ENCODE measurements at places on chromosomes 13 and 19.

DNA sequence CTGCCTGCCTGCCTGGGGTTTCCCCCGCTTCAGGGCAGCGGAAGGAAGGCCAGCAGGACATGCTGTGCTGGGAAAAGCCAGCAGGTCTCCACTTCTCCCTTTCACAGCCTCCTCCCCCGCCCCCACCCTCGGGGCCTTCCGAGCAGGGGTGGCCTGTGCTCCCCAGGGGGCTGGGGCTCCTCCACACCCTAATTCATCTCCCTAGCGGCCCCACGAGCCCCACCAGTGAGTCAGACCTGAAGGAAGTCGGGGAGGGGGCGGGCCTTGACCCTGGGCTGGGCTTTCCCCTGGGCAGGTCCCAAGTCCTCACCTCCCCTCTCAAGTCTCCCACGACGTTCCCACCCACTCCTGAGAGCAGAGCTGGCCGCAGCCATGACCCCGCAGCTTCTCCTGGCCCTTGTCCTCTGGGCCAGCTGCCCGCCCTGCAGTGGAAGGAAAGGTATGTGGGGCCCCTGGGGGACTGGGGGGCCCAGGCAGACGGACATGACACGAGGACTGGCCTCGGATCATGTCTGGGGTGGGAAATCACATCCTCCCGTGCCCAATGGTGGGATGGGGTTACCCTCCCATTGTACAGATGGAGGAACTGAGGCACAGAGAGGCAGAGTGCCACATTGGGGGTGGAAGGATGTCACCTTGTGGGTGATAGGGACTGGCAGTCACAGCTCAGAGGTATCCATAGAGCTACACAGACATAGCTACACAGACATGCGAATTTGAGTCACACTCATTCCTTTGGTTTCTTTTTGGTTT is at the start of gene EBI3:
EBI3 (plus strand) TSS at position 345 of the 753 bp plus-strand sequence; CDS start at position 373, 28 bp downstream.
- peak; percentile 87 for ATAC-seq

DNA sequence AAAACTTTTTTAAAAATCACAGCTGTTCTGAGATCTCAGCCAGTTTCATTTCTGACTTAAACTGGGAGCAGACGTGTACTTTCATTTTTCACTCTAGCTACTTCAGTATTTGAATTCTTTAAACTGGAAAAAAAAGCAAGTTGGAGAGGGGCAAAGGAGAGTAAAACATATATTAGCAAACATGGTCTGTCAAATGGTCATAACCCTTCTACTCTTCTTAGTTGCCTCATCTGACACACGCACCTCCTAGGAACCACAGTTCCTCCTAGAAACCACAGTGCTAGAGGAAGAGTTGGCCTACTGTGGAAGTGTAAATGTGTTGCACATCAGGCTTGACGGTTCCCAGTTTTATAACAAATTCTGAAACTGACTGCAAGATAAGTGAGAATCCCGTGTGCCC is 47.2 kb downstream of the TM9SF2 start:
- peak; percentile 72 for ATAC-seq

DNA sequence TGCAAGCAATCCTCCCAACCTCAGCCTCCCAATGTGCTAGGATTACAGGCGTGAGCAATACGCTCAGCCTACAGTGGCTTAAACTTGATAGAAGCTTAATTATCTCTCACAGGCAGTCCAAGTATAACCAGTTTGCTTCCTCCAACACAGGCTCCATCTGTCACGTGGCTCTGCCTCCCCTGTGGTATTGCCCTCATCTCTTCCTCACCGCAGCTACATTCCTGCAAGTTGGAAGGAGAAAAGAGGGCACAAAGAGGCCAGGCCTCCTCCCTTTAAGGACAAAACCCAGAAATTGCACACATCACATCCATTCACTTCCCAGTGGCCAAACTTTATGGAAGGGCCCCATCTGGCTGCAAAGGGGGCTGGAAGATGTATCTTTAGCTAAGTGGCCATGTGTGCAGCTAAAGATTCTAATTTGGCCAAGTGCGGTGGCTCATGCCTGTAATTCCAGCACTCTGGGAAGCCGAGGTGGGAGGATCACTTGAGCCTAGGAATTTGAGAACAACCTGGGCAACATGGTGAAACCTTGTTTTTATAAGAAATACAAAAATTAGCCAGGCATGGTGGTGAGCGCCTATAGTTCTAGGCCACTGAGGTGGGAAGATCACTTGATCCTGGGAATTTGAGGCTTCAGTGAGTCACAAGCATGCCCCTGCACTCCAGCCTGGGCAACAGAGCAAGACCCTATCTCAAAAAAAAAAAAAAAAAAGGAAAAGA is 3.1 kb upstream of the SDHAF1 start:
- ATAC-seq = no peak

DNA sequence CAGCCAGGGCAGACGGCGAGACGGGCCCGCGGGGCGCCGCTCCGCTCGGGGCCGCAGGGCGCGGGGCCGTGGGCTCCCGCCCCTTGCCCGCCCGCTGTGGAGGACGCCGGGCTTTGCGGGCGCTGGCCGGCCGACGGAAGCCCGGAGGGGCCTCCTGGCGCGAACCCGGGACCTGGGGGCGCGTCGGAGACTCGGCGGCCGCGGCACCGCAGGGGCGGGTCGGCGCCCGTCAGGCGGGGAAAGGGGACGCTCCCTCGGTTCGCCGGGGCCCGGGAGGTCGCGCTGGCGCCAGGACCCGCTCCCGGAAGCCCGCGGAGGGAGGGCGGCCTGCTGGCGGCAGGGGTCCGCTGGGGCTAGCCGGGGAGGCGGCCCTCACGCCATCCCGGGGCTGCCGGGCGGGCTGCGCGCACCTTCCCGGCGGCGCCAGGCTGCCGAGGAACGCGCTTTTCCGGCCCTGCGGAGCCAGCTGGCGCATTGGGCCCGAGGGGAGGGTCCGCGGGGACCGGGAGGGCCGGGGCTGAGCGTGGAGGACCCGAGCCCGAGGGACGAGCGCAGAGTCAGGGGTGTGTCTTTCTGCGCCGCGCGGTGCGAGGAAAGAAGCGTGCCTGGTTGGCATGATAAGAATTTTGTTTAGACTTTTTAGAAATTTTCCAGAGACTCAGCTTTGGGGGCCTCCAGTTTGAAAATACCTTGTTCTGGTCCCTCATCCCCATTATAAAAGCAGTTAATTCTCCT is 511 bp downstream of the GARRE1 start:
- peak; percentile 50 for ATAC-seq

DNA sequence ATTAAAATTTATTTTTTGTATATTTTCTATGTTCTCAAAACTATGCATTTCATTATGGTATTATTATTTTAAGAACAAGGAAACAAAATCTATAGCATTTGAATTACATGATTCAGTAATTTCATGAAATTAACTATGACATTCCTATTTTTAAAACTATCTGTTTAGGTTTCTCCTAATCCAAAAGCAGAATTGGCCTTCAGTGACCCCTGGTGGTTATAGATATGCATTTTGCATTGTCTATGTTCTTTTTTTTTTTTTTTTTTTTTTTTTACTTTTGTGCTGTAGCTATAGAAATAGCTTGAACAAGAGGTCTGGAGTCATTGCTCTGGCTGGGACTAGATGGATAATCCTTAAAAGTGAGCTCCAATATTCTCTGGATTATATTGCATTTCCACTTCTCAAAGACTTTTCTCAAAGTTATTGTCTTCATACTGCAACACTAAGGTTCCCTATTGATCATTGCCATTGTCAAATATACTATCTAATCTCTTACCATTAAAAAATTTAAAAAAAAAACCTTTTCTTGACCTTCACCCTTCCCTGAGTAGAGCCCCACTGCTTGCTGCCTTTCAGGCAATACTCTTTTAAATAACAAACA is 15.9 kb upstream of the DNAJC3 start:
- ATAC-seq = no peak

DNA sequence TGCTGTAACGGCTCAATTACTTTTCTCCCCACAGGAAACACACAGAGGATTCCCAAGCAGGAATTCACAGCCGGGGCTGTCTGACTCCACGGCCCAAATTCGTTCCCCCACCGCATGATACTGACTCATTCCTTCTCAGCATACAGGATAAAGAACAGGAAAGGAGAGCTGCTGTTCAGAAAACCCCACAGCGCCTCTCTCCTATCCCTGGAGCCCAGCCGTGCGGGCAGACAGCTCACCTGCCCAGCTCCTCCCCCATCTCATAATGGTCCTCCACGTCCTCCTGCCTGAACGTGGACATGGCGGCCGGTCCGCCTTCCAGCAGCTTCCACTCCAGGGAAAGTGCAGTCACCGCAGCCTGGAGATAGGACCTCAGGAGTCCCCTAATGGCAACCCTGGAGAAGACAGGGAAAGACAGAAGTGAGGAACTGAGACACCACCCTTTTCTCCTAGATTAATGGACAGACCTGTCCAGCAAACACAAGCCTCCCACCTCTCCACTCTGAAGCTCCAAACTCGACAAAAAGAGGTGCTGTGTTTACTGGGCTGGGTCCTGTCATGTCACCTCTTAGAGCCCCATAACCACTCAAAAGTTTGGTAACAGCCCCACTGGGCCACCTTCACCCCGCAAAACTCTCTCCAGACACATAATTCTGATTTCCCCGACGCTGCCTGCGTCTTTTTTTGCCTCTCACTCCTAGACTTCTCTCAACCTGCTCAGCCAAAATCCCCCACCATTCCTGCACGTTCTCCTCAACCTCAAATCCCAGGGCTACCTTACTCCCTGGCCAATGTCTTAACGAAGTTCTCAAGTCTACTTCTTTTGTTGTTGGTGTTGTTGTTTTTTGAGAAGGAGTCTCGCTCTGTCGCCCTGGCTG is 1.2 kb downstream of the DAPK3 start:
- no peak for ATAC-seq

DNA sequence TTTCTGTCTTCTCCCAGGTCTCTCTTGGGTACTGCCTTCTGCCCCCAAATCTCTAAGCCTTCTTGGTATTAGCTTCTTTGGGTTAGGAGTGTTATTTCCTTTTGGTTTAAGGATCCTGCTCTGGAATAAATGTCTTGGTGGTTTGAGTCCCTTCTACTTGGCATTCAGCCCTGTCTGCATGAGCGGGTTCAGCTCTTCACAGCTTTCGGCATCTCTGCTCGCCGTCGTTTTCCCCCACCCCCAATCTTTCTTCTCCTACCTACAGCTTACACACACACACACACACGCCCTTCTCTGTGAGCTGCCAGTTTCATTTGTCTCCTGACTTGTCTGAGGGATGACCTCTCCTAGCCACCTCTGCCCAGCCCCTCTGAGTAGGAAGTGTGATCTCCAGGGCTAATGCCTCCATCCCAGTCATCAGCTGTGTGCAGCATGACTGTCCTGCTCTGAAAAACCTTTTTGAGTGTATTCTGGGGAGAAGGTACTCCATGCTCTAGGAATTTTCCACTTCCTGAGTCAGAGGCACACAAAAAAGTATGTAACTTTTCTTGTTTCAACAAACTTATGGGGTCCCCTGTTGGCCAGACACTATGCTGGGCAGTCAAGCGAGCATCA is 4.7 kb downstream of the CNOT3 start:
- no peak for ATAC-seq

GRCh38 chr13:73508841-73509240 is 450.0 kb downstream of the KLF5 start:
- ATAC-seq = no peak

GRCh38 chr13:27130223-27130978 is 41.2 kb downstream of the USP12 start:
- no peak for ATAC-seq

- ATAC-seq = peak; percentile 78
These were observed 8.3 kb upstream of the SYCN start for GRCh38 chr19:39212375-39212742.

DNA sequence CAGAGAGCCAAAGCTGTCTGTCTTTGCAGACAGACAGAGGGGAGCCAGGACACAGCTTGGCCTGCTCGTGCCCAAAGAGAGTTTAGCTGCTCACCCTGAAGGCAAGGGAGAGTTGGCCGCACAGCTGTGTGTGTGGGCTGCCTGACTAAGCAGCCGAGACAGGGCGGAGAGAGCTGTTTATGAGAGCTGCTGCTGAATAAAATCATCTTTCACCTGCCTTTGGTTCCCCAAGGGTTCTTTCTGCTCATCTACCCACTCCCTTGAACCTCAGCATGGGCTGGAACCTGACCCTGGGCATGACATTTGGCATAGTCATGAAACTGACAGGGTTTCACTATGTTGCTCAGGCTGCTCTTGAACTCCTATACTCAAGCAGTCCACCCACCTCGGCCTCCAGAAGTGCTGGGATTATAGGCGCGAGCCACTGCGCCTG is 98.2 kb downstream of the RBM26 start:
- ATAC-seq = peak; percentile 33

- ATAC-seq = no peak
These were observed 3.5 kb upstream of the TLE5 start for GRCh38 chr19:3065675-3066357.

- ATAC-seq = no peak
These were observed at the start of gene CNN1 for GRCh38 chr19:11538232-11539036. Gene CNN1, plus strand, starts transcription at chr19:11538851. Its CDS starts 77 bp downstream, at chr19:11538928.

- no peak for ATAC-seq
These were observed 551.4 kb downstream of the TBC1D4 start for GRCh38 chr13:74930402-74931165.

DNA sequence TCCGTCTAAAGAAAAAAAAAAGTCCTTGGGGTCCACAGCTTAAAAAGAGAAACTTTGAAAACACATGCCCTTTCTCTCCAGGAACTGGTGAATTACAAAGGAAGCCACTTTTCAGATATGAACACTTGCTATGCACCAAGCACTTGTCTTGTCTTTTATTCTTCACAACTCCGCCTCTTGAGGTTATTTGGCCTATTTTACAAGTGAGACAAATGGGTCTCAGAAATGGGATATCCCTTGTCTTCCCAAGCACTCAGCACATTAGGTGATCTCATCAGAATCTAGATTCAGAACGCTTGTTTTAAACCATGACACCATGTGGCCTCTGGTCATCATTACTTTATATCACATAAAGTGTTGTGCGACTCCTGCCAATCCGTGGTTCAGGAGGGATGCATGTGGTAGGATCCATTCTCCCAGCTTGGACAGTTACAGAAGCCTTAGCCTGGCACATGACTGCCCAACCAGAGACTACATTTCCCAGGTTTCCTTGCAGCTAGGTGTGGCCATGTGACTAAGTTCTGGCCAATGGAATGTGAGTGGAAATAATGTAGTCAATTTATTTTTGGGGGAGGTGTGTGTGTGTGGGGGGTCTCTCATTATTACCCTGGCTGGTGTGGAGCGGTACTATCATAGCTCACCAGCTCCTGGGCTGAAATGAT is 13.9 kb downstream of the TSKS start:
- ATAC-seq = no peak

DNA sequence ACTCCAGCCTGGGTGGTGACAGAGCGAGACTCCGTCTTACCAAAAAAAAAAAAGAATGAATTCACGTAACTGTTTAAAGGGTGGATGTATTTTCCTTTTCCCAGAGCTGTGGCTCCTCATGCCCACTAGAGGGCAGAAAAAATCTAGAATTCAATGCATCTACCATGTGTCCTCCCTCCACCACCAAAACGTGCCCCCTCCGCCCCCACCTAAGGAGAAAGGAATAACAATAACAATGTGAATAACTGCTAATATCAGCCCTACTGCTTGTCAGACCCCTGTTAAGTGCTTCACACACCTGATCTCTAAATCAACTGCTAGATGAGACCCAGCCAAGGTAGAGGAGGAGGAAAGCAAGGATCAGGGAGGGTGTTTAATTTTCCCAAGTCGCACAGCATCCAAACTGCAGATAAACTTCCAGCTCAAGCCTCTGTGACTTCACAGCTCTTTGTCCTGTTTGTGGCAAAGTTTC is 20.2 kb upstream of the PNMA8B start:
- peak; percentile 56 for ATAC-seq

- no peak for ATAC-seq
These were observed 1114.5 kb upstream of the ATXN8OS start for GRCh38 chr13:68993154-68993553.

All from activated CD4-positive, CD25-positive, alpha-beta regulatory T cell treated with anti-CD3 and anti-CD28 coated beads, Interleukin-2, amount 50 U/mL, for 24 hours (primary cell).